GM04504 (cell line): ENCODE measurements at places on chromosomes 13 and 19.

- no peak for DNase-seq
Observed at GRCh38 chr13:29496241-29496712, 99.2 kb downstream of the SLC7A1 start.

DNA sequence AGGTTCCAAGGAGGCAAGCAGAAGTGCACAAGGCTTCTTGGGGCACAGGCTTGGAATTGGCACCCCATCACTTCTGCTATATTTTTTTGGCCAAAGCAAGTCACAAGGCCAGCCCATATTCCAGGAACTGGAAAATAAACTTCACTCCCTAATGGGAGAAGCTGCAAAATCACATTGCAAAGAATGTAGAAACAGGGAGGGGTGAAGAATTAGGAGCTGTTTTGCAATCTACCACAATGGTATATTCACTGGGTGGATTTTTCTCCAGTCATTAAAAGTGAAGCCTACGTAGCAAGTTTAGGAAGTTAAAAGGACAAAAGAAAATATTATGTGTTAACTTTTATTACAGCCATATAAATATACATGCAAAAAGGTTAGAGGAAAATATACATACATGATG, 464.8 kb downstream of the COG6 start:
- DNase-seq: peak; percentile 16

- DNase-seq: no peak
Observed at GRCh38 chr13:77291774-77292173, 35.1 kb downstream of the MYCBP2 start.

- no peak for DNase-seq
Observed at GRCh38 chr13:77863144-77863543, 55.5 kb downstream of the EDNRB start.

DNA sequence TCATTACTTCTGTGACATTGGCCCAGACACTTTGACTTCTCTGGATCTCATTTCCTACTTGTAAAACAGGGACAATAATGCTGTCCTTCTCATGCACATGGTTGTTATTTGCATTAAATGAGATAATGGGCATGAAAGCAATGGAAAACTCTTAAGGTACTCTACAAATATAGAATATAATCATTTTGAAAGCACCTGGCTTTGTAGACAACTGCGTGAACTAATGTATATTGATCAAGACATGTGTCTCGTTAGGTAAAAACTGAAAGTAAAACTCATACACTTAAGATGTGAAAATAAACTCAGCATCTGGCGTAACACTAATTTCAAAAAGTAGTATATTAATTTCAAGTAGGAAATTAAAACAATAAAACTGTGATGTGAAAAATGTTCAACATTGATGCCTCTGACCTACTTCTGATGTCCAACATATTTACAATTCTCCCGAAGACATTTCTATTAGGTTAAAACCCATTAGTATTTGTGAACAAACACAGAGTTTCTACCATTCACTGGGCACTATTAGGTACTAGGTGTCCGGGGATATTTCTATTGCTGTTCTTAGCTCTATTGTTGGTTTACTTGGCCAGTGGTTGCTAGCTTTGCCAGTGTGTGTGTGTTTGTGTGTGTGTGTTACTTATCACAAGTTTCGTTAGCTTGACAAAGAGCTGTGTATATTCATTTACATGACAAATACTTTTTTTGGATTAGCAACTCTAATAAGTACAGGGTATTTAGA, 220.5 kb downstream of the KCNRG start:
- DNase-seq: no peak

GRCh38 chr13:39776439-39776838, 121.0 kb downstream of the COG6 start:
- no peak for DNase-seq

DNA sequence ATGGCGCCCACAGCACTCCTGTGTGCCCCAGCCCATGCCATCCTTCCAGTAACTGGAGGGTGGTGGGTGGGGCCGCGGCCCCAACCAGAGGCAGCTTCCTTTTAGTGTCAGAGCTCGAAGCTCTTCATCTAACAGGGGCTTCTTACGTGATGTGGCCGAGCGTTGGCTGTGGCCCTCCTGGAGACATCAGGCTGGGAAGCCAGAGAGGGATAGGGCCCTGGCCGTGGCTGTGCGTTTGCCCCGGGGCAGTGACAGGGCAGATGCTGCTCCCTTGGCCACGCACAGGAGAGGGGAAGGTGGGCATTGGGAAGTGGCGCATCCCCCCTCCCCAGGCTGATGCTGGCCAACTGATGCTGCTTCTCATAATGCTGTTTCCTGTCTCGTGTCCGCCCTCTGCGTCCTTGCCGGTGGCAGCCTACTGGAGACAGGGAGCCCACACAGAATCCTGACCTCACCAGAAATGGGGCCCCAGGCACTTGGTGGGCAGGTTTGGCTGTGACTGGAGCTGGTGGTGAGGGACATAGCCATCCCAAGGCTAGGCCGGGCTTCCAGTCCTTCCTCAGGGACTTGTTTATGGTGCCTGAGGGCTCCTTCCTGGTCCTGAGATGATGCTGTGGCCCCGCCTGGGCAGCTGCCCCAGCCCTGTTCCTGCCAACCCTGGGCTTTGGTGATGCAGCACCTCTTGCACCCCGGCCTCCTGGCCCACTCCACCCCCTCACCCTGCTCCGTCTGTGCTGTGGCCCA, 34.3 kb downstream of the ATP4B start:
- no peak for DNase-seq

DNA sequence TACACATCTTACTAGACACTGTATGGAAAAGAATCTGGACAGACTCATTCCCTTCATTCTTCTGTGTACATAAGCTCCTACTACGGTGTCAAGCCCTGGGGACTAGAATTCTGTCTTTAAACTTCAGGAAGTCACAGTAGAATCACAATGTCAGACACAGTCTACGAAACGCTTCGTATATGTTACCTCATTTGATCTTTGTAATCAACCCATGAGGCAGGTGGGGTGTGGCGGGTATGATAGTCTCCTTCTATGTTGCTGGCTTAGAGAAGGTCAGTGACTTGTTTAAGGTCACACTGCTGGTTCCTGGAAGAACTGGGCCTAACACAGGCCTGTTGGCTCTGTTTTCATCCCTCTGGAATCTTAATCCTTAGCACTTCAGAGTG, 32.2 kb upstream of the TPT1 start:
- DNase-seq: no peak

DNA sequence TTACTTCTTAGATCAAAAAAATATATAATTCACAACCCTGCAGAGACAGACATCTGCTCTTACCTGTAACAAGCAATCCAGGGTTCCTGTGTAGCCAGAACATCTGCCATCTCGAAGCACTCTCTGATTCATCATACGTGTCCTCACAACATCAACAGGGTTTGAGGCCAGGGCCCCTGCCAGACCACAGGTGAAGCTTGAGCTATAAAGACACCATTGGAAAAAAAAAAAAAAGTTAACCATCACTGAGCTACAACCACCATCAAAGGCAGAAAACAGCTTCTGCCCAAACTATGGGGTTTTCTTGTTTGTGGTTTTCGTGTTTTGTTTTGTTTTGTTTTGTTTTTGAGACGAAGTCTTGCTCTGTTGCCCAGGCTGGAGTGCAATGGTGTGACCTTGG, 19.3 kb downstream of the SLC25A30 start:
- DNase-seq: no peak

DNA sequence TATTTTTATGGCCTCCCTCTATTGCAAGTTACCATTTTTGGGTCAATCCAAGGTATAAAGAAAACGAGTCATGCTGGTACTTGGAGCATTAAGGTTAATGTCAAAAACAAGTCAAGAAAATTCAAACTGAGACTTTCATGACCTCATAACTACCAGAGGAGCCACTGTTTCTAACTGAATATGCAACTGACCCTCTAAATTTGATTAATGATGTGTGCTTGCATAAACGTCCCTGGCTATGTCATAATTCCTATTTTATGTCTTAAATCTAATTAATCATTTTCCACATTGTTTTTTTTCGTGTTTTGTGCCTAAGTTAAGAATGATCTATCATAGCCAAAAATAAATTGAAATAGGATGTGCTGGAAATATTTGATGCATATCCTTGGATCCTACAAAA, 396.7 kb upstream of the GPC6 start:
- DNase-seq: no peak

DNA sequence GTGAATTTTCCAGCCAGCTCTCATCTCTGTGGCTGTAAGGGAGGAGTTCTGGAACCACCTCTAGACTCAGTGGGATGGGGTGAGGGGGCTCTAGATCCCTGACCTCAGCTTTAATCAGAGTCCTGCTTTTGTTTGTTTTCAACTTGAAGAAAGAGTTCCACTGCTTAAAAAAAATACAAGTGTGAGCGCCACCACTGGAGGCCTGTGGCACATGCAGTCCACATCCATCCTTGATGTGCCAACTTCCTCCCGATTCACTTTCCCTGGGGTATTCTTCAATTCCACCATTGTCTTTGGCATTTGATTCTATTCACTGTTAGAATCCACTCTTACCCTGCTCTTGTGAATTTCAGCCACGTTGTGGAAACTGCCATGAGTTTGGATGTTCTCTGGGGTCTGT, 62.4 kb upstream of the GJB6 start:
- DNase-seq: no peak

DNA sequence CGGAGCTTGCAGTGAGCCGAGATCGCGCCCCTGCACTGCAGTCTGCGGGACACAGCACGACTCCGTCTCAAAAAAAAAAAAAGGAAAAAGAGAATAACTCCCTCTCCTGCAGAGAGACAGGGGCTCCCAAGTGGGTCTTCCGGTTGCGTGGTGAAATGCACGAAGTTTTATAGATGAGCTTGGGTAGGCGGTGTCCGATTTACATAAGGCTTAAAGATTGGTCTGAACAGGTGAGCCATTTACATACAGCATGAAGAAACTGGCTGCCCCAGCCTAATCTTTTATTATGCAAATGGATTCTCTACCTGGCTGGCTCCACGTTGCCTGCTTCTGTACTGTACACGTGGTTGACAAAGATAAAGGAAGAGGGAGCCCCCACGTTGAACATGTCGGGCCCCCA, 19.5 kb downstream of the ADGRE2 start:
- DNase-seq: no peak

GRCh38 chr19:46411925-46412649, 1.3 kb downstream of the CCDC8 start:
- DNase-seq: no peak

GRCh38 chr13:29402166-29402636, 193.3 kb downstream of the SLC7A1 start:
- DNase-seq: no peak

DNA sequence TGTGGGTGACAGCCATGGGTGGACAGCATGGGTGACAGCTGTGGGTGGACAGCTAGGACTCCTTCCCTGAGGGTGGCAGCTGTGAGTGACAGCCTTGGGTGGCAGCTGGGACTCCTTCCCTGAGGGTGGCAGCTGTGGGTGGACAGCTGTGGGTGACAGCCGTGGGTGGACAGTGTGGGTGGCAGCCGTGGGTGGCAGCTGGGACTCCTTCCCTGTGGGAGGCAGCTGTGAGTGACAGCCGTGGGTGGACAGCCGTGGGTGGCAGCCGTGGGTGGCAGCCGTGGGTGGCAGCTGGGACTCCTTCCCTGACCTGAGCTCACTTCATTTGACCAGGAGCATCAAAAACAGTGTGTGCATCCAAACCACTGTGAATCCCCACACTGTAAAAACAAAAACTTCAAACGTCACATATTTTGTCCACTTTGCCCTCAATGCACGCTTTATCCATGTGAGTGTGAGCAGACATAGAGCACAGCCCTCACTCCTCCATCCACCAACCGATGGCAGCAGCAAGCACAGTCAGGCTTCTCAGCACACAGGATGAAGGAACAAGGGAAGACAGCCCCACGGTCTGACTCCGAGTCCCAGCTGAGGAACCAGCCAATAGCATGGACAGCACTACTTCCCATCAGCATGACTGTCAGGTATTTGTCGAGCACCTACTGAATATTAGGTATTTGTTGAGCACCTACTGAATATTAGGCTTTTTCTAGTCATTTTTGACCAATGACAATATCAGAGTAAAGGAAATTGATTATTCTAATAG, 1.6 kb upstream of the CFAP97D2 start:
- DNase-seq: no peak

- no peak for DNase-seq
Observed at GRCh38 chr13:27442797-27443196, 7.6 kb downstream of the MTIF3 start.

DNA sequence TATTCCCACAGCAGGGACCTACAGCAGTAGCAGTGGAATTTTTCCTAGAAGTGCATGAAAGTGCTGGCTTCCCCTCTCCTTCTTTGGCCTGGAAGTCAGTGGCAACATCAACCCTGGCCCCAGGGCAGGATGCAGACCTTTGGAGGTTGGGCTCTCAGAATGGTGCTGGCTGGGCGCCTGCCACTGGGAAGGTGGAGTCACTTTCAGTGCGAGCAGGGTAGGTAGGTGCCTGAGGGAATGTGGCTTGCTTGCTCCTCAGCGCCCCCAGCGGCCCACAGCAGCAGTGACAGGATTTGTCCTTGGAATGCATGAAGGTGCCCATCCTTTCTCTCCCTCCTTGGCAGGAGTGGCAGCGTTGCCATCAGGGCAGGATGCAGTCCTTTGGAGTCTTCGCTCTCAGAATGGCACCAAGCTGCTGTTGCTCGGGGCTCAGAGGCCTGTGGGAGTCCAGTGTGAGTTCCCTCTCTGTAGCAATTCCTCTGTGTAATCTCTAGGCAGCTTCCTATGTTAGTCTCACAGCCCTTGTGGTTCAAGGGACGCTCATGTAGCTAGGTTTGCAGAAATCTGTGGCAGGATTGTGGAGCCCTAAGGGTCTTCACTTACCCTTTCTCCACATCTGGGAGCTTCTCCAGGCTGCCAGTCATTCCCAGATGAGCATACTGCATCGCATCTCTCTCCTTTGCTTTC, 354.4 kb upstream of the DACH1 start:
- no peak for DNase-seq

DNA sequence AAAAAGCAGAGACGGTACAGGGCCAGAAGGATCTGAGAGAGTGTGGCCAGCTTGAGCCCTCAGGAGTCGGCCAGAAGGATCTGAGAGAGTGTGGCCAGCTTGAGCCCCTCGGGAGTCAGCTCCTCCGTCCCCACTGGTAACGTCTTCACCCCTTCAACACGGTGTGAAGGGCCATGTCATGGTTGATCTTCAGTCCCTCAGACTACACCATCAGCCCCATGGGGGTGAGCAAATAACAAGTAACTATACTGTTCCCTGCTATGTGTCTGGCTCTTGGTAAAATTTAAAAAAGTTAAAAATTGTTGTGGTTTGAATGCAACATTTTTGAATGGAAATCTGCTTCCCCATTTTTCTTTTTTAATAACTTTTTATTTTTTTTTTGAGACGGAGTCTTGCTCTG, 1.6 kb upstream of the ZNF8 start:
- no peak for DNase-seq

DNA sequence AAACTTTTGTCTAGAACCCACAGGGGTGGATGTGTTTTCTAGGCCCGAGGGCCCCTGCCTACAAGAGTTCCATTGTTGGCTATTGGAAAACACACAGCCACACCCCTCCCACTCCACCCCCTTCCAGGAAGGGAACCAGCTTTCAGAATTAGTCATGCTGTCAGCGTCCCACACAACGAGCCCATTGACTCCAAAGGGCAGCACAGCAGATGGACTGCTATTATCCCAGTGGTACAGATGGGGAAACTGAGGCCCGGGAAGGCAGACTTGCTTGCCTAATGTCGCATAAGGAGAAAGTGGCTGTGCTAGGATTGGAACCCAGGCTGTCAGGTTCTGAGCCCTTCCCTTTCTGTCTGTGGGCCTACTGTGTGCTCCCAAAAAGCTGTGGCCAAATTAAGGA, 8.1 kb upstream of the FXYD3 start:
- no peak for DNase-seq
